ENCODE measurements at places on chromosomes 13 and 19.

DNA sequence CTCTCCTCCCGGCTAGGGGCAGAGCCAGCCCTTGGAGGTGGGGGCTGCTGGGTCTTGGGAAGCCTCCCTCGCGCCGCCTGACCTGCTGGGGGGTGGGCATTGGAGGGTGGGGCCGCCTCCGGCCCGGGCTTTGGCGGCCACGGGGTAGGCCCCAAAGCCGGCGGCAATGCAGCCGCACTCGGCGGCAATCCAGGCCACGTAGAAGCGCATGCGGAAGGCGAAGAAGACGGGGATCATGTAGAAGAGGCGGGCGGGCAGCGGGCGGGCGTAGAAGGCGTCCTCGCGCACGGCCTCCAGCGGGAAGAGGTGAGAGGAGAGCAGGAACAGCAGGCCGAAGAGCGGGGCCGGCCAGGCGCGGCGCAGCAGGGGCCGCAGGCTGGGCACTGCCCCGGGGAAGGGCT, 7.7 kb upstream of the TMC4 start:
- DNase-seq = no peak

DNA sequence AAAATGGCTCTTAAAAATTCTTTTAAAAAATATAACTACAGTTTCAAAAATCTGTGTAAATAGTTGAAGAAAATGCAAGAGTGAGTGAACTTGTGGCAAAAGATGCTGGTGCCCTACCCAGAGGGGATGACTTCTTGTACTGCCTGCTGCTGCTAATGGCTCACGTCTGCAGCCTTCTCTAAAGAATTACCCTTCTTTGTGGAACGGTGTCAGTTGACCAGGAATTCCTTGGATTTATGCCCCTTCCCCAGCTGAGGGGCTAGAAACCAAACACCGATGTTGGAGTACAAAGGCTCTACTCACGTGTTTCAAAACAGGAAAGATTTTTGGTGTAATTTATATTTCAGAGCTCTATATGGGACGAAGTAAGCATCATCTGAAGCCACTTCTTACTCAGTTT, 1582.8 kb downstream of the OLFM4 start:
- no peak for DNase-seq

- DNase-seq = no peak
Measured at GRCh38 chr13:85500696-85501256, 298.4 kb downstream of the SLITRK6 start.

GRCh38 chr13:113654591-113655345, 3.2 kb downstream of the ATP4B start:
- no peak for DNase-seq

GRCh38 chr13:44104197-44104490, 224.4 kb downstream of the LACC1 start:
- no peak for DNase-seq

GRCh38 chr13:77898097-77898496, 20.5 kb downstream of the EDNRB start:
- no peak for DNase-seq

GRCh38 chr19:18730885-18731513, 47.5 kb downstream of the CRTC1 start:
- no peak for DNase-seq

DNA sequence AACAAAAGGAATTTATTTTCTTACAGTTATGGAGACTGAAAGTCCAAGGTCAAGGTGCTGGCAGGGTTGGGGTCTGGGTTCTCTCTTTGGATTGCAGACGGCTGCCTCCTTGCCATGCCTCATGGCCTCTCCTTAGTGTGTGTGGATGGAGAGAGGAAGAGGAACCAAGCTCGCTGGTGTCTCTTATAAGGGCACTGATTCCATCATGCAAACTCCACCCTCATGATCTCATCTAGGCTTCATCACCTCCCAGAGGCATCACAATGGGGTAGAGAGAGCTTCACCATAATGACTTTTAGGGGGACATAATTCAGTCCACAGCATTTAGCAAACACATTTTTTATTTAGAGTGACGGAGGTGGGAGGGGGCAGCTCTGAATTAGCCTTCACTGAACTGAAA, 104.9 kb upstream of the ABCC4 start:
- DNase-seq = no peak

DNA sequence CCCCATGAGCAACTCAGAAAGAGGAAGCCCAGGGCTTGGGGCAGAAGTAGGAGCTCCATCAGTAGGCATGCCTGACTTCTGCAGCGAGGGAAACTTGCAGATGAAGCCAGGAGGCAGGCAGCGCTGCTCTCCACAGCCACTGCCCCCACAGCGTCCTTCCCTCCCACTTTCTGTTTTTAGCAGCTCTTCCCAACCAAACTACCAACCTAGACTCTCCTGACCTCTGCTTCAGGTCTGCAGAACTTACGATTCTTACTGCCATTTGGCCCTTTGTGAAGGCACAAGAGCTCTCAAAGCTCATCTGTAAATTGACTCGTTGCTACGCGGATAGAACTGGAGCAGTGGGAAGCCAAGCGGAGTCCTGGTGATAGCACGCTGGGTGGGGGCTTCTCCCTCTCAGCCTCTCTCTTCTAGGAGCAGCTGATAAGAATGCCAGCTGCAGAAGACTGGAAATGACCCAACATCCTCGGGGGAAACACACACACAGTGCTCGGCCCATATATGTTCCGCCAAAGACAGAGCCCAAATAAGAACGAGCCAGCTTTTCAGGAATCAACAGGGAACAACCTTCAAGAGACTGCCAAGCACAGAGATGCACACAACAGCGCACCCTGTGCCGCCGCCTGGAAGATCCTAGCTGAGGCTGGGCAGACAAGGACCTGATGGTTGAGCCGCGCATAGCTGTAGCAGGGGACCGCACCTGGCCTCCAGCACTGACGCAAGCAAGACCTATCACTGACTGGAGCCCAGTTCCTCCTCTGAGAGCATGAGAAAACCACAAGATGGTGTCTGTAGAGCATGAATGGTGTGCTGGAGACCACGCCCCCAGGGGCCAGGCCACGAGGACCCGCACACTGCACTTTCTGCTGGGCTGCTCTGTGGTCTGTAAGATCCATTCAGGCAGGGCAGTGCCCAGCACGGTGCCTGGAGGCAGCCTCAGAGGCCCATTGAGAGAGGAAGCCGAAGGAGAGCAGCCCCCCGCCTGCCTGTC, 15.9 kb upstream of the SLC35E1 start:
- DNase-seq = no peak

- no peak for DNase-seq
Measured at GRCh38 chr19:52694921-52695320, 39.9 kb downstream of the ZNF611 start.

DNA sequence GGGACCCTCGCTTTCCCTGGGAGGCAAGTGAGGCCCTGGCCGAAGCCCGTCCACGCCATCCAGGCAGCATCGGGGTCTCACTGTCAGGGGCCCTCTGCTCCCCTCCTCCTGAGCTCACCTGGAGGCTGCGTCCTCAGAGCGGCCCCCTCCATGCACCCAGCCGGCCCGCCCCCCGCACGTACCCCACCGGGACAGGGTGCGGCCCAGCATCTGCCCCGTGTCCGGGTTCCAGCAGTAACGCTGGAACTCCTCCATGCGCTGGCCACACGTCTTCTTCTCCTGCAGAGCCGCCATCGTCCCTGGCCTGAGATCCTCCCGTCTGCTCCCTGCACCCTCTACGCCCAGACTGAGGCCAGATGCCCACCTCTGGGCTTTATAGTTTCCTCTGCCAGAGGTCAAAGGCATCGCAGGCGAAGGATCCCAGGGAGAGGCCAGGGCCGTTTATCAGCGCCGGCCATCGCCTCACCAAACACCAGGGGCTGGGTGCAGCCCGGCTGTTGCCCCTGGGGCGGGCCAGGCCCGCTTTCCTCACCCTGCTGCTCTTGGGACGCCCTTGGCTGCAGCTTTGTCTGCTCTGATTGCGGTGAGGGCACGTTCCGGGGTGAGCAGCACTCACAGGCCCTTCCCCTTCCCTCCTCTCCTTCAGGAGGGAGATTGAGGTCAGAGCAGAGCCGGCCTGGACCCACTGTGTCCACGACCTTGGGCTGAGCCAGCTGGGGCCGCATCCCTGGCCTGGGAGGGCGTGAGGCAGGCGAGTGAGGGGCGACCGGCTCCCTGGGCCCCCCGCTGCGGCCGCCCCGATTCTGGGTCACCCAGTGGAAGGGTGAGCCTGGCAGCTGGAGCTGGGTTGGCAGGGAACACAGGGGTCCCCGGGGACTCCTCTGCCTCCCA, at the start of gene ATP4B:
Gene ATP4B (minus strand): TSS at position 348 of the 891 bp plus-strand sequence. CDS start 54 bp downstream, at position 294.
- DNase-seq = no peak

GRCh38 chr19:31170046-31170445, 179.2 kb downstream of the TSHZ3 start:
- no peak for DNase-seq

- DNase-seq = peak; percentile 37
Measured at GRCh38 chr13:111663953-111664421, 343.5 kb downstream of the TEX29 start.

GRCh38 chr13:99383511-99383921, 76.3 kb upstream of the GPR183 start:
- DNase-seq = no peak

DNA sequence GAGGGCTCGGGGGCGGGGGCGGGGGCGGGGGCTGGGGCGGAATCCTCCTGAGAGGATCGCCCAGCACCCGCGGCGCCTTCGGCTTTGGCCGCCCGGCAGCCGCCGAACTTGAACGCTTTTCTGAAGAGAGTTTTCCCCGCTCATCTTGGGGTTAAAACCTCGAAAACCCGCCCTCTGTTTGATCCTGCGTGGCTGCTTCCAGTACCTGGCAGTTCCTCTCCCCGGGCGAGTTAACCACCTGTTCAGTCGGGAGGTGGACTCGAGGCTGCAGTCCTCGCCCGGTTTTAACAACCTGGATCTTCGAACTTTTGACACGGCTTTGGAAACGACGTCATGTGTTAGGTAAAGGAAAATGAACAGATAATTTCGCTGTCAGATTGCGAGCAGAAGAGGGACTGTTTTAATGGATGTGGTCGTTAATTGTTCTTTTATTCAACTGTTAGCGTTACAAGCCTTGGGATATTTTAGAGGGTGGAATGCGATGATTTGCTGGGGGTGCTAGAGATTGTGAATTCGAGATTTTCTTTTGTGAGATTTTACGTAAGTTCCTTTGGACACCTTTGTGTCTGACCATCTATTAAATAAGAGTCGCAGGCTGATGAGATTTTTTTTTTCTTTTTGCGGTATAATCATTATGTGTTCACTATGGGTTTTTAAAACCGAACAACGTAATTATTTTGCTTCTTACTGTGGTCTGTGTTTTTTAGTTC, 1.0 kb downstream of the FNDC3A start:
- peak; percentile 81 for DNase-seq

DNA sequence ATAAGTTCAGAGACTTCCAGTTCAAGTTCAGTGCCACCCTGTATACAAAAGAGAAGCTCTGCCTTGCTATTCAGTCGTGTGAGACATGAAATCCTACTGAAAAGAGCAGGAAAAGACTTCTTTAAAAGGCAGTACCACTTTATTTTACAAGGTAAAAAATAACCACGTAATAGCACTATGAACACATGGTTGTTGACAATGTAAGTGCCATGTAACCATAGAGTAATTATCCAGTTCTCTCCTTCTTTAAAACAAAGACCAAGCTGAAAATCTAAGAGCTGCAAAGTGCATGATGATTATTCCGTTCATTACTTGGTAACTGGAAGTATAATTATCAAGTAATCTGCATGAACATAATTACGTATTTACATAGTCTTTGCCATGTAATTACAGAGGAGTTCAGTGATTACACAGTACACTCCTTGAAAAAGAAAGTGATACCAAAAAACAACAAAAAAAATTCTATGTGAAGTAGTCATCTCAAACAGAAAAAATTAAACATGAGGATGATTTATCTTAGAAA, 288.7 kb downstream of the EFNB2 start:
- no peak for DNase-seq

DNA sequence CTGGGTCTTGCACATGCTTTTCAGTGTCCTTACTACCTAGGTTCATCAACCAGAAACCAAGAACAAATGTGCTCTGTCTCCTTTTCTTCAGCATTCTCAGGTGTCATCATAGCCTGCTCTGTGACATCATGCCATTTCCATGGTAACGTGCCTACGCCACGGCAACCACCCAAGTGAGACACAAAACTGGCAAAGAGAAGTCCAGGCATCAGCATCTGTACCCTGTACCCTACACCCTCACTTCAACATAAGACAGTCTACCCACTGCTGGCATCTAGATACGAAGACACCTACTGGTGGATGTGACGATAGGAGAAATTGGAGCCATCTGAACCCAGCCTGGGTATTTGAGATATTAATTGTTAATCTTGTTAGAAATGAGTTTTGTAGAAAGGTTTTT, 13.3 kb downstream of the ZC3H4 start:
- DNase-seq = no peak

DNA sequence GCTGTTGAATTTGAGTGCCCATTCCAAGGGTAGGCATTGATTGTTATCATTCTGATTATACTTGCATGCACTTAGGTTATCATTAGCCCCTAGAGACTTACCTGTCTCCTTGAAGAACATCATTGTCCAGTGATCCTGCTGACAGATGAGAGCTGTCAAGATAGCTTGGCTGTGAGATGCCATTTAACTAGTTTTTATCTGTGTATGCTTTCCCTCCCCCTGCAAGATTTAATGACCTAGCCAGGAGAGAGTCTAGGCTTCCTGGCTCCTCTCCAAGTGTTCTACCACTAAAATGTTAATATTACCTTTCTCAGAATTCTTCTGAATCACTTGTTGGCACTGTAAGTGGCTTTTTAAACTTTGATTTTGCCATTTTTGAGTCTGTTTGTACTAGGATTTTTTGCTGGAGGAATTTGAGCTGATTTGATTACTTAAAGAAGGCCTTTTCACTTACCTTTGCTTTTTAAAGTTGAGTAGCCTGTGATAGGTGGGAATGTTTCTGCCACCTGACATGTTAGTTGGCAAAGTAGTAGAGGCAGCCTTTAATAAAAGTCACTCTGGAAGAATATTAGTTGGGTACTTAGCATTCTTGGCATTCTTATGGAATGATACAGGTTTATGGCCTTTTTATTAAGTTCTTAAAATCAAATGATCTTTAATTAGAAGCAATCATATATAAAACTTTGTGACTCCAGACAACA, 41.1 kb downstream of the ARHGAP35 start:
- DNase-seq = no peak

DNA sequence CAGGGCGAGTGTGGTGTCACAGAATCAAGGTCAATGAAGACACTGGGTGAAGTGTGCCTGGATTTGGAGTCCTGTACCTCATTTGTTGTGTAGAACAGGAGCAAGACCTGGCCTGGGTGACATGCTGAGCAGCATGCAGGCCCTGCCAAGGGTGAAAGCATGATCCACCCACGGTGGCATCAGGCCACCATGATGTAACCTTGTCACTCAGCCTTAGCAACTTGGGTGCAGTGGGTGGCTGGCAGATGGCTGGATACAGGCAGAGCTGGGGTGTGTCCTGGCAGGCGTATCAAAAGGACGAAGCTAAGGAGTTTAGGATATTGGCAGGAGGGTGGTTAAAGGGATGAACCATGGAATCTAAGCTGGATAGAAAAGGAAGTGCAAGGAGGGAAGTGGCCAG, 10.3 kb downstream of the THSD1 start:
- no peak for DNase-seq

DNA sequence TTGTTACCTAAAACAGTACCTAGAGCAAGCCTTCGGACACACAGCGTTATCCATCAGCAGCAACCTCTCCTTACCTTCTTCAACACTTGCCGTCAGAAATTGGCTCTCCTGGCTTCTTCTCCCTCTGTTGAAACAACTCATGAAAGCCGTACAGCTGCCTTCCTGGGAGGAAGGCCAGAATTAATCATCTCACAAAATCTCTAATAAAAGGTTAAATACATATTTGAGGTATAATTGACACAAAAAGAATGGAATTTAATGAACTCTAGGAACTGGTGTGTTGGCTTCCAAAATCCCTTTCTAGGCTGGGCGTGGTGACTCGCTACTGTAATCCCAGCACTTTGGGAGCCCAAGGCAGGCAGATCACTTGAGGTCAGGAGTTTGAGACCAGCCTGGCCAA, 37.3 kb upstream of the GTF2F2 start:
- no peak for DNase-seq

Measured in ureter (tissue), 1 donor.